ENCODE measurements at places on chromosomes 2 and 18.

DNA sequence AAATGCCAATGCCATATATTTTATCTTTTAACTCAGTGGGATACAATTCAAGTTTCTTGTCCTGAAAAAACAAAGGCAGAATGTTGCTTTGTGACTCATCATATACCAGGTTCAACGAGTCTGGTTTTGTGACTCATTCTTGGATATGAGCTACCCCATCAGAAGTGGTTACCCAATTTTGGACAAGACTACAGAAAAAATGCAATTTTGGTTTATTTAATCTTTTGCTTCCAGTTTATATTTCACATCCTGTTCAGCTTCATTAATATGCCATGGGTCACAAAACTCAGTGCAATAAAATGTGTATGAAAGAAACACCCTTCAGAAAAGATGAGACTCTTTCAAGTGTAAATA lies 25.0 kb downstream of the FN1 start:
- no peak for DNase-seq

DNA sequence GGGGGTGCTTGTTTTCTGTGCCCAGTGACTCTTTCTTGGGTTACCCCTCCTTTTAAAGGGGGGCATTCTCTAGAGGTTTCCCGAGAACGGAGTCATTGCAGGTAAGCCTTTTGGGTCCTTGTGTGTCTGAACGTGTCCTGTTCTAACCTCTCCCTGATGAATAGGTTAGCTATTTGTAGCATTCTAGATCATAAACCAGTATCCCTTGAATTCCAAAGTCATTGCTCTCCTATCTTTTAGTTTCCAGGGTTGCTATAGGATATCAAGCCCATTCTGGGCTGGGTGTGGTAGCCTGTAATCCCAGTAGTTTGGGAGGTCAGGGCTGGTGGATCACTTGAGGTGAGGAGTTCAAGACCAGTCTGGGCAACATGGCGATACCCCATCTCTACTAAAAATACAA lies 65.9 kb upstream of the YWHAQ start:
- DNase-seq, result no peak

DNA sequence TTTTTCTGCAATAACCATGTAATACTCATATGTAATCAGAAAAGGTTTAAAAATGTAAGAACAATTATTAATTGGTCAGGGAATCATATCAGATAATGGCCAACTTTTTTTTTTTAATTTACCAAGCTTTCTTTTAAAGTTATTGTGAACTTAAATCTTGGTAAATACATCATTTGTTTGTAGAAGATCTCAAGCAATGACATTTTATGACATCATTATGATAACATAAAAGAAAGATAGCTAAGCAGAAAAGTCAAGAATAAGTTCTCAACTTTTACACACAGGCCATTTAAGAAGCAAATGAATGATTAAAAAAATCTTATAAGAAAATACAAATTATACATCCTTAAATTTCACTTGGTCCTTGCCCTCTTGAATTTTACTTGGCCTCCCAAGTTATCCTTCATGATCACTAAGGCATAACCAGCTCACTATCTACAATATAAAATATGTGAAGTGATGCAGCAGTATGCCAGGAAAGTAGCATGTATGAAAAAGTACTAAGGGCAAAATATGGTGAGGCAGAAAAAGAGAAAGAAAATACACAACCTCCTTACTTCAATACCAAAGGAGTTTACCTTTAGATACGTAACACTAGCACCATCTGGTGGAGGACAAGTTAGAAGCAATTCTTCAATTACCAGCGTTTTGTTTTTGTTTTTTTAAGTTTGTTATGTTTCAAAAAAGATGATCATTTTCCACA lies 116.6 kb downstream of the SRBD1 start:
- DNase-seq, result peak; percentile 43

- no peak for DNase-seq
Measured at GRCh38 chr2:26179446-26179913, 6.6 kb downstream of the GAREM2 start.

- no peak for DNase-seq
Measured at GRCh38 chr2:217920879-217921603, 81.8 kb downstream of the TNS1 start.

GRCh38 chr2:58614219-58614618 lies 373.1 kb upstream of the FANCL start:
- DNase-seq, result no peak

- DNase-seq, result no peak
Measured at GRCh38 chr2:152242787-152243472, 67.4 kb upstream of the STAM2 start.

DNA sequence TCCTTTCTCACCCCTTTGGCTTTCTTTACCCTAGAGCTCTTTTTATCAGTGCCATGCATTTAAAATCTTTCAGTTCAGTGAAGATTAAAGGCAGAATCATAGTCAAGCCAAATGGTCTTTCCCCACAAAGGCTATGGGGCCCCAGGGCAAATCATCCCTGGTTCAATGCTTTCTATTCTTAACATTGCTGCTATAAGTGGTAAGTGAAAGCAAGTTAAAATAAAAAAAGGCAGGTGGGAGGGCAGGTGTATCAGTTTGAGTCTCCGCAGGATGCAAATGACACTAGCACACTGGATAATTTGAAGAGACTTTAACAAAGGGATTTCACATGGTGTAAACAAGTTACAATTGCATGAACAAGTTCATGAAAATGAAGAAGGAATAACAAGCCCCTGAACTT lies 757.4 kb downstream of the SATB2 start:
- no peak for DNase-seq

DNA sequence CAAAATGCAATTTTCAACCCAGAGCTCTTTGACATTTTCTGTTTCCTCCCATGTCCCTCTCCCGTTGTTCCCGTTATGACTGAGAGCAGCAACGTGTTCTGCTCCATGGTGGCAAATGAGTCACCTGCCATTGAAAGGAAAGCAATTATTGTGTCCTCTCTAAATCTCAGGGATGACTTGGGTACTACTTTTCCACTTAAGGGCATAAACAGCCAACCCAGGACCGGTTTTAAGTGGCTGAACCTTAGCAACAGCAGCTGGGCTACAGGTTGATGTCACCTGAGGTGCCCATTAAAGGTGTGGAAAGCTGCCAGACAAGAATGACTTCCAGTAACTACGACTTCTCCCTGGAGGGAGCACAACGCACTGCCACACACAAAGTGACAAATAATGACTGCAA lies 236.8 kb downstream of the NCKAP5 start:
- peak; percentile 39 for DNase-seq

GRCh38 chr2:107419191-107419590 lies 407.5 kb upstream of the RGPD4 start:
- no peak for DNase-seq

- no peak for DNase-seq
Measured at GRCh38 chr2:224584111-224584784, 915 bp downstream of the CUL3 start.

DNA sequence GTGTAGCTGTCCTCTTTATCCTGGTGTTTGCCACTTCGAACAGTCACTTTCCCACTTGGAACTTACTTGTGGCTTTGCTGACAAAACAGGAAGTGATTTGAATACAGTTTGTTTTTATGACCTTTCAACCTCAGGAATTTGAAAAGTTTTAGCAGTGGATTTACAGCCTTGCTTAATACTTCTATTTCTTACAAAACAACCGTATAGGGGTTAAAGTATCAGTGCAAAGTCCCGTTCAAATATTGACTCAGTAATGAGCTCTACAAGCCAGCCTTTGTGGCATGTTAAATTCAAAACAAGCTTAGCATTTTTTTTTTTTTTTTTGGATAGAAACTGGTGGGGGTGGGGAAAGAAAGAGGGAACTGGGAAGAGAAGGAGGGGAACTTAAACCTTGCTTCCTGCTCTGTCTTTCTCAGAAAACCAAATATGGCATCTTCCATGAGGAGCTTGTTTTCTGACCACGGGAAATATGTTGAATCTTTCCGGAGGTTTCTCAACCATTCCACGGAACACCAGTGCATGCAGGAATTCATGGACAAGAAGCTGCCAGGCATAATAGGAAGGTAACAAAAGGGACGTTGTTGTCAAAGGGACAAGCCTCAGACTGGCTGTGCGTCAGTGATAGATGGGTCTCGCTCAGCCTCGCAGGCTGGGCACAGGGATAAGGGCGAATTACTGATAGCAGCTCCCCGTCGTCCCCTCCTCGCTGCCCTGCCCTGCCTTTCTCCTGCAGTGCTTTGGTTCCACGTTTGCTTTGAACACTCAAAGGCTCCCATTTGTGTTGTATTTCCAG lies at the start of gene HNMT:
Gene HNMT (plus strand): TSS at position 408 of the 793 bp plus-strand sequence. CDS start 19 bp downstream, at position 427.
- DNase-seq, result no peak

DNA sequence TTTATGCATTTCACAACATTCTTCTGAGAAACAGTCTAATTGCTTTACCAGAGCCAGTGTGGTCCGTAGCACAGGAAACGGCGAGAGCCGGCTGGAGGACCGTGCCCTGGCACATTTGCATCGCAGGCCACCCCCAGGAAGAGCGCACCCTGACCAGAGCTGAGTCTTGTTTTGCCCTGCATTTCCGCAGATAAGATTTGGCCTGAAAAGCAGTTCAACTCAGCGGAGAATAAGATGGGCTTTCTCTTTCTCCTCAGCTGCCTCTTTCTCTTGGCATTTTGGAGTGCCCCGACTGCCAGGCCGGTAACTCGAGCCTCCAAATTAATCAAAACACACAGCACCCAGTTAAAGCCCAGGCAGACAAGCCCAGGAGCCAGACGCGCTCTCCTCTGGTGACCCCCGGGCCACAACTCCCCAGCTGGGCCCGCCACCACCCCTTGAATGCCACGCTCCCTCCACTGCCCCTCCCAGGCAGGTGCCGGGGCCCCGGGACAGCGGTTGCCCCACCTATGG lies 464 bp downstream of the COL4A4 start:
- no peak for DNase-seq

DNA sequence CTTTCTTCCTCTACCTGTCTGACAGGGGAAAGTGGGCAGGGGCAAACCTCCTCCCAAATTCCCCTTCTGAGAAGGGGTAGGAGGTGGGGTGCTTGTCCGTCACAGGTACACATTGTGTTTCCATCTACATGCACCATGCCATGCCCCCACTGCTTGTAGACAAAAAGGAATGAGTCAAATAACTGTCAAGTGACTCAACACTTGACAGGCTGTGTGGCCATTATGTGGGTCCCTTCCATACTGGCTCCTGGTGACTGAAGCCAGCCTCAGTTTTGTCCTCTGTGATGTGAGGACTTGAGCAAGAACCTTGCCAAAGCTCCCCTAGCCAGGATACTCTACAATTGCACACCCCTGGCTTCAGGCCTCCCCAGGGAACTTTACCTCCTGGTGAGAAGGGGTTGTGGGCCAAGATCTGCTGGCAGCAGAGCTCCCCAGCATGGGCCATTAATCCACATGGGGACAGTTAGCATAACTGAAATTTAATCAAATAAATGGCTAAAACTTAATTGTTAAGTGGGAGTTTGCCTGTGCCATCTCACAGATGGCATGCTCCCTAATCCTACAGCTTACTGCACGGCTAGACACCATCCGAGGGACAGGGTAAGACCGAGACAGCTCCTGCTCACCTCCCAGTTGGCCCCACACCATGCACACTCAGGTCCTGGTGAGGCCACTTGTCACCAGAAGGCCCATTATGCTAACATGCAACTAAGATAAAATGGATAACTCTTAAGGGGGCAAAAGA lies 140.2 kb downstream of the BCL11A start:
- no peak for DNase-seq

Data from NCI-H187 treated with DMSO at 0.1 percent for 48 hours (cell line).